Ovary (tissue), 10 donors: ENCODE measurements at places on chromosomes 1 and 21. TPM values are rescaled to one million over a fixed set of nuclear protein-coding genes. Genes with fewer than 3 reads are reported as not detected.

C1orf141 gene
- total RNA-seq = 1.0 TPM

DNASE2B gene
- not detected for total RNA-seq

PDIK1L gene
- 12.3 TPM for total RNA-seq

GRCh38 chr1:232329103-232329813 is 300.7 kb downstream of the SIPA1L2 start:
- no peak overlapping the region for H3K4me3 ChIP-seq
- H3K27ac ChIP-seq = no peak overlapping the region
- DNase-seq = no peak
- H3K36me3 ChIP-seq = no peaks in the 10 kb centered on the region

- no peaks in the 10 kb centered on the region for H3K27me3 ChIP-seq
- H3K27ac ChIP-seq = no peak overlapping the region
- DNase-seq = no peak
- H3K4me3 ChIP-seq = no peak overlapping the region
These were observed 8.6 kb downstream of the CLDN14 start for GRCh38 chr21:36471254-36471723.

- H3K27me3 ChIP-seq = no peaks in the 10 kb centered on the region
- H3K36me3 ChIP-seq = no peaks in the 10 kb centered on the region
- no peaks in the 10 kb centered on the region for H3K4me1 ChIP-seq
- no peak for DNase-seq
- H3K4me3 ChIP-seq = no peak overlapping the region
- H3K27ac ChIP-seq = no peak overlapping the region
These were observed 314.8 kb upstream of the C1orf87 start for GRCh38 chr1:60388092-60388987.
